CD4-positive, alpha-beta T cell treated with Interleukin-2 at 100 ng/mL for 4 hours (primary cell): ENCODE measurements at places on chromosomes 12 and 14.

- DNase-seq = no peak
Measured at GRCh38 chr12:47373554-47374150, 293.9 kb upstream of the AMIGO2 start.

GRCh38 chr12:130127532-130127911 is 34.7 kb upstream of the FZD10 start:
- no peak for DNase-seq

GRCh38 chr12:113853491-113853890 is 112.6 kb downstream of the RBM19 start:
- DNase-seq = no peak

GRCh38 chr14:23430723-23431085 is 4.8 kb downstream of the MYH7 start:
- DNase-seq = no peak

DNA sequence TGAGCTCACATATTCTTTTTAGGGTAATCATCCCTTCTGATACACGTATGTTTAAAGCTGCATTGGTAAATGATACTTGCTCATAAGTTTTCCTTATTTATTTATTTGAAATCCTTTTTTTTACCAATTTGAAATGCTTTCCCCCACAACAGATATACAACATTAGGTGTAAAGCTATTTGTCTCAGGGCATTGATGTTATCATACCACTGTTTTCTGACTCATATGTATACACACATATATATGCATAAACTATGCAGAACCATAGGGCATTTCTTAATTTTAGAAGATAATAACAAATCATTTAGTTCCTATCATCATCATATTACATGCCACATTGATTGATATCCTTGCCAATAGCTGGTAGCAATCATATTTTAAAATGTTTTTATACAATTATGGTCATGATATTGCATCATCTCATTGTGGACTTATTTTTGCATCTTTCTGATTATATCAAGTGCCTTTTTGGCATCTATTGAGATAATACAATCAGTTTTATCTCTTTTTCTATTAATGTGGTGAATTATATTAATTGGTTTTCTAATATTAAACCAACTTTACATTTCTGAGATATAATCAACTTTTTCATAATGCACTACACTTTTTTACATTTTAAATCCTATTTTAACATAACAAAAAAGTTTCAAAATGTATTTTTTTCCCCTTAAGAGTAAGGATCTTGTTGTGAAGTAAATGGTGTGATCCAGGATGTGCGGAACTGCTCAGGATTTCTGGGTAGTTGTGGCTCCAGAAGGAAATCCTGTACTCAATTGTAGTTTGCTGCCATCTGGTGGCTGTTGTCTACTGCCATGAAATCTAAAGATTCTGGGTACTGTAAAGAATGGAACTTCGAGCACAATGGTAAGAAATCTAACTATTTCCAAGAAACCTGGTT is 16.7 kb downstream of the OR9K2 start:
- DNase-seq = peak; percentile 40

- DNase-seq = no peak
Measured at GRCh38 chr12:108823804-108824203, 33.6 kb downstream of the SSH1 start.
